ENCODE measurements at places on chromosomes 11 and 22.
A peak's percentile ranks its signal among the peaks of the same experiment; 100 is the strongest.

DNA sequence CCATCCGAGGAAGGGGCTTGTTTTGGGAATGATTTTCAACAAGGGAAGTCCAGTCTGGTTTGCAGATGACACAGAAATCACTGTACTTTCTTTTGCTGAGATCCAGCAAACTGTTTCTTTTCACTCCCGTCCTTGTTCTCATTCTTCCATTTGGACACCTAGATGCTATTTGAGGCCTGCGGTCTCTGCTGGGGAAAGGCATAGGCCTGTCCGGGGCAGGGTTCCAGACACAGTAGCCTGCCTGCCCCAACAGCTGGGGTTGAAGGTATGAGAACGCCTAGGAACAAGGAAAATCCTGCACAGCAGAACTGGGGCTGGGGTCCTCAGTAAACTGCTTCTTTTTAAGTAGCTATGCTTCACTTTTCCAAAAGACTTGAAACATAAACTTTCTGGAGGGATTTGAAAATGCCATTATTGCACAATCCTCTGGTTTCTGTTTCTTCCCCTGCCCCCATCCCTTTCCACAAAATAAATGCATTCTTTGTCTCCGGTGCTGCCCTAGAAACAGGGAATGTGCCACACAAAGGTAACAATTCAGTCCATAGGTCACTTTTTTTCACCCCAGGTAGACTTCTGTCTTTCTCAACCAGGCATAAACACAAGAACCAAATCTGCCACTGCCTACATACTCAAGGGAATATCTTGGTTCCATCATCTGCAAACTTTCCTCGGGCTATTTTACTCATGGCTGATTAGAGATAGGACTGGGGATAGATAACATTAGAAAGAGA lies 174.8 kb upstream of the MTMR2 start:
- no peak for DNase-seq

- DNase-seq, result no peak
Measured at GRCh38 chr22:39303358-39303757, 16.1 kb downstream of the RPL3 start.

DNA sequence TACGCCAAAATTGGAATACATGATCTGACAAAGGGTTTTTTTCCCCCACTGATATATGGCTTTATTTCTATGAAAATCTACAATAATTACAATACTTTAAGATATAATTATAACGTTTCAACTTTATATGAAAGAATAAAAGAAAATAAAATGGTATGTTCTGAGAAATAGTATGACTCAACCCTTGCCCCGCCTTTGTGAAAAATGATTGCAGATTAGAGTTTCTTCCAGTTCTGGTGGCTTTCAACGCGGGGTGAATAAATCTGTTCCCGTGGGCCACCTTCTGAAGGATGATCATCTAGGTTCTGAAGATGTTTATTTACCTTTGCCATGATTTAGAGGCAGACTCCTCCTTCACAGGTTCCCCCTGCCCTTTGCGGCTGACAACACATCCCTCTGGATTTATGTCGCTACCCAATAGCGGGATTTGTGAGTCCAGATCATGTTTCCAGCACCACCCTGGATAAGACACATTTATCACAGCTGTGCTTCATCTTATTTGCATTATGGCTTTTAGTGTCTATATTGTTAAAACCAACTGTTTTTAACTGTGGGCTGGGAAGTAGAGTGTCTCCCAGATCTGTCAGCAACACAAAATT lies 607.0 kb upstream of the KIRREL3 start:
- no peak for DNase-seq

GRCh38 chr11:126194121-126194543 lies 17.3 kb downstream of the RPUSD4 start:
- no peak for DNase-seq

GRCh38 chr22:49464037-49464436 lies 363.6 kb downstream of the BRD1 start:
- DNase-seq, result no peak

DNA sequence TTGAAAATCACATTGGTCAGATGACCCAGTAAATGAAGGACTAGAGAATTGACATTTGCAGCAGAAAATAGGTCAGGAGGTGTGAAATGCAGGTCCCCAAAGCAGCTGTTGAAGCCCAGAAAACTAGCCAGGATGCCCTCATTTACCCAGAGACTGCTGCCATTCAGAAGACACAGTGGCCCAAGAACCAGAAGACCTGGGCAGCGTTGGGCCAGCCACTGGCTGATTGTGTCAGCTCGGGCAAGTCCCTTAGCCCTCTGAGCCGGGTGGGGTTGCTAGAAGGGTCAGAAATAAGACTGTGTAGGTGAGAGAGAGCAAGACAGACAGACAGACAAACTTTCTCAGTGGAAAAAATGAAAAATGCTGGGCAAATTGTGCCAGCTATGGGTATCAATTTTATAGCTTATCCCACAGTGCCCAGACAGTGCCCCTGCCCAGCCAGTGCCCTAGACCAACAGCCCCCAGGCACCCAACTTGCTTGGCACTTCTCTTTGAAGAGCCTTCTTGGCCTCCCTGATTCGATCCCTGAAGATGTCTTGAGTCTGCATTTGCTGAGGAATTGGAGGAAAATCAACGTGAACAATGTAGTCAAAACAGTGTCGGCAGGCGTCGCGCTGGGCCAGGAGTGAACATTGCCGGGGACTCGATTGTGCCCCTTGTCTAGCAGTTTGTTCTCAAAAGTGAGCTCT lies 198.3 kb downstream of the MN1 start:
- DNase-seq, result no peak

GRCh38 chr22:21074102-21074715 lies 28.5 kb downstream of the LRRC74B start:
- no peak for DNase-seq

DNA sequence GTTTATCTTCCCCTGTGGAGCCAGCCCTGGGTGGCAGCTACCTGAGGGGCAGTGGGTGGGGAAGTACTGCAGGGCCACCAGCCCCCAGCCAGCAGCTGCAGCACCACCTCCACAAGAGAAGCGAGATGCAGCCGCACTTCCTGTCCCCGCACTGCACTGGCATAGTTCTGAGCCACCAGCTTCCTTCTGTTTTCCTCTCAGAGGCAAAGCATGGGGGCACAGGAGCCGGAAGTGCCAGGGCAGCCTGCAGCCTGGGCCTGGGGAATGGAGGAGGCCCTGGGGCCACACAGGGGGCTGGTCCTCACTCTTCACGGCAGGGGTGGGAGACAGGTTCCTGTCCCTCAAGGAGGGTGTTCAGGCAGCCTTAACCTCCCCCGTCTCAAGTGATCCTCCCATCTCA lies 11.9 kb upstream of the SH3BP1 start:
- peak; percentile 28 for DNase-seq
